Stimulated activated CD4-positive, alpha-beta T cell treated with anti-CD3 and anti-CD28 coated beads, Interleukin-1b, Interleukin-23, amount 100 ng/mL, for 1 hour (primary cell): ENCODE measurements at places on chromosomes 1 and 21.

- DNase-seq, result no peak
These were observed 56.4 kb downstream of the HLCS start for GRCh38 chr21:36909901-36910561.

GRCh38 chr1:24426744-24427544, 11.3 kb downstream of the NIPAL3 start:
- no peak for DNase-seq

DNA sequence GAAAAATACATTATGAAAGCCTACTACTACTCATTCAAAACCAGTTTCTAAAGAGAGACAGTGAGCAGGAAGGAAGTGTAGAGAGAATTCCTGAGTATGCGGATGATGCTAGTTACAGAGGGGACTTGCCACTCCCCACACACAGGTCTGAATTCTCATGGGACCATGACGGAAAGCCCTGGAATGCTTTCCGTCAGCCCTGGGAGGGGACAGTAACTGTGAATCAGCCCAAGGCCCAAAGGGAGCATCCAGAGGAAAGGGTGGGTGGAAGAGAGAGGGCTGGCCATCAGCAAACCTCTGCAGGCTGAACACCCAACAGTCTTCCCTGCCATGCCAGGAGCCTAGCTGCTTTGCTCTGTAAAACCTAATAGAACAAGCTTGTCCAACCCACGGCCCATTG, 36.4 kb downstream of the RCSD1 start:
- DNase-seq, result no peak

DNA sequence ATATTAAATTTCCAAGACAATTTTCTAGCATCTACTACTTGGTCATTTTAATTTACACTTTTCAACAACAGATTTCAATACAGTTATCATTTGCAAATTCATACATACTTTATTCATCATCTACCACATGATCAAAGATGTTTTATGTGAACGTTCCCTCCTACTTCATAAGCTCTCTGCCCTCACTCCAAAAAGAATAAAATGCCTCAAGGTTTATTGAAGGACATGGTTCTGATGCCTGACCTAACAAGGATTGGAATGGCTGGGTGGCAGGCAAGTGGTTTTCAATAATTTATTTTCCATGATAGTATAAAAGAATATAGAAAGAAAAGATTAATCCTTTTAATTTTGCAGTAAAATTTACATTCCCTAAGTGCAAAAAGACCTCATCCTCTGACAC, 5.4 kb downstream of the CDKN2C start:
- no peak for DNase-seq

DNA sequence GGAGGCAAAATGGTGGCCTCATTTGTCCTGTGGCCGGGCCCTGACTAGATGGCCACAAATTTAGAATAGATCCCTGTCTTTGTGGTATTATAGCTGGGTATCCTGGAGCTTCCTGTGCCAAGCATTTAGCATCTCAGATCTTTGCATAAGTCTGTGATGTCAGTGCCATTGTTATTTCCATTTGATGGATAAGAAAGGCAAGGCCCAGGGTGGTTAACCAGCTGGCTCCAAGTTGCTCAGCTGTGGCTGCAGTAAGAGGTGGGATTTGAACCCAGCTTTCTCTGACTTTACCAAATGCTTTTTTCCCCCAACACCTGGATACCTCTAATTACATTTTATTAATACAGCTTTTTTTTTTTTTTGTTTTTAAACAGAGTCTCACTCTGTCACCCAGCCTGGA, 11.7 kb upstream of the TNFRSF8 start:
- no peak for DNase-seq

GRCh38 chr1:114108751-114109255, 44.9 kb downstream of the SYT6 start:
- DNase-seq, result no peak

- no peak for DNase-seq
These were observed 28.4 kb upstream of the CD84 start for GRCh38 chr1:160607672-160608032.

- DNase-seq, result no peak
These were observed 60.0 kb upstream of the ROR1 start for GRCh38 chr1:63713627-63714481.

GRCh38 chr21:24411429-24411828, 1195.9 kb downstream of the MRPL39 start:
- DNase-seq, result no peak

DNA sequence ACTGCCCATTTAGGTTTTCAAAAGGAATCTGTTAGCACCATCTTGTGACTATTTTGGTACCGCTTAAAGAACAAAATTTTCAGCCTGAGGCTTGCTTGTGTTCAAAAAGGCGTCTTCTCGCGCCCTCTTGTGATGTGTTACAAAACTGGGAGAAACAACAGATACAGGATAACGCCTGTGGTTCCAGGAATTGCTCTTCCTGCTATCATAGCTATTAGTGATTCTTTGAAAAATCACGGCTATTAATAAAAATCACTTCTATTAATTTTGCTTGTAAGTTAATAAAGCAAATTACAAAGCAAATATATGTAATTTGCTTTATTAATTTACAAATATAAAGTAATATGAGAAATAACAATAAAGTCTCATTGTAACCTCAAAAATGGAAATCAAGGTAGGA, 82.2 kb upstream of the ABCD3 start:
- DNase-seq, result no peak

GRCh38 chr1:25707280-25708016, 90.9 kb downstream of the MAN1C1 start:
- DNase-seq, result no peak

DNA sequence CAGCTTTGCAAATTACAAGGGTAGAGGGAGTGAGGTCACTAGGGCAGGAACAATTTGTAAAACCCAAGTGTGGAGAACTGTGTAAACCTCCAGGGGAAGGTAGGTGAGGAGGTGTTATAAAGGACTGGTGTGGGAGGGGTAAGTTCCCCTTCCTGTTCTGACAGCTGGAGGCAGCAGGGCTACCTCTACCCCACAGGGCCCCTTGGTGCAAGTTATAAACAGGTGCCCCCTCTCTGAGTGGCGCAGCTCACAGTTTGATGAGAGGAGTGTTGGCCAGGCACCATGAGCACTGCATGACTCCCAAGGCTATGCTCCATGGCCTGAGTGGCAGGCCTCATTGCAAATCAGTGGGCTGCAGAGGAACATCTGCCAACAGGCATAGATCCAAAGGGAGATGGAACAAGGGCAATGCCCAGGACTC, 41.0 kb downstream of the MFSD2A start:
- DNase-seq, result no peak

- no peak for DNase-seq
These were observed 46.8 kb downstream of the PTPRU start for GRCh38 chr1:29282924-29283803.

DNA sequence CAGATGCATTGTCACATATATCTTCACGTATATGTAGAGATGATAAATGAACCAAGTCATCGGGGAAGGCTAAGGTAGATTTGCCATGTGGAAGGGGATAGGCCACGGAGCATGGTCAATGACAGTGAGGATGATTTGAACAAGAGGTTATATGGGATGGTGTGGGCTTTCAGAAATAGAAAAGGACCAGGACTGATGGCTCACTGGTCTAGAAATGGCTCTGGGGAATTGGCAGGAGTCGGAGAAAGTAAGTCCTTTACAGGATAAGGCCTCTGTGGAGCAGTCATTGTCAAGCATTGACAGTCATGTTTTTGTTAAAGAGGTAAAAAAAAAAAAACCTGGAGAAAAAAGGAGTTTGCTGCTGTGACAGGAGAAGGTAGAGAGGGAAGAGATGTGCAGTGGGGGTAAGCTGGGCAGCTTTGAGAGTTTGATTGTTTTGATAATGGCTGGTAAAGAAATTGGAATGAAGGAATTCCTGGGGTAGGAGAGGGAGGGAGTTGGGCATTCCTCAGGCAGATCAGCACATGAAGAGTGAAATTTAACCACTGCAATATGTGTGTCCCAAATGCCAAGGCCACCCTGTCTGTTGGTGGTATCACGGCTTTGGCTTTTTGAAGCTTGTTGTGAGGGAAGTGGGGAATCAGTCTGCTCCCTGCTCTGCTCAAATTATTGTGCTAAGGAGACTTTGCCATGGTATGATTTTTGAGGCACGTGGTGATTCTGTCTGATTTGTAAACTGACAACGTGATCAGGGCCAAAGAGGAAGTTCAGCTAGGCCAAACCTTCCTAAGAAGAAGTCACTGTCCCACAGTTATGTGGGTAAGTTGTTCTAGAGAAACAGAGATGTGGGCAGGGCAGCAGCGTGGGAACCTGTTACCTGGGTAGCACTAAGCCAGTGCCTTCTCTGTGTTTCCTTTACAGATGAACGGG, 26.0 kb downstream of the MACF1 start:
- DNase-seq, result no peak

GRCh38 chr1:59212706-59213105, 84.2 kb upstream of the FGGY start:
- no peak for DNase-seq

DNA sequence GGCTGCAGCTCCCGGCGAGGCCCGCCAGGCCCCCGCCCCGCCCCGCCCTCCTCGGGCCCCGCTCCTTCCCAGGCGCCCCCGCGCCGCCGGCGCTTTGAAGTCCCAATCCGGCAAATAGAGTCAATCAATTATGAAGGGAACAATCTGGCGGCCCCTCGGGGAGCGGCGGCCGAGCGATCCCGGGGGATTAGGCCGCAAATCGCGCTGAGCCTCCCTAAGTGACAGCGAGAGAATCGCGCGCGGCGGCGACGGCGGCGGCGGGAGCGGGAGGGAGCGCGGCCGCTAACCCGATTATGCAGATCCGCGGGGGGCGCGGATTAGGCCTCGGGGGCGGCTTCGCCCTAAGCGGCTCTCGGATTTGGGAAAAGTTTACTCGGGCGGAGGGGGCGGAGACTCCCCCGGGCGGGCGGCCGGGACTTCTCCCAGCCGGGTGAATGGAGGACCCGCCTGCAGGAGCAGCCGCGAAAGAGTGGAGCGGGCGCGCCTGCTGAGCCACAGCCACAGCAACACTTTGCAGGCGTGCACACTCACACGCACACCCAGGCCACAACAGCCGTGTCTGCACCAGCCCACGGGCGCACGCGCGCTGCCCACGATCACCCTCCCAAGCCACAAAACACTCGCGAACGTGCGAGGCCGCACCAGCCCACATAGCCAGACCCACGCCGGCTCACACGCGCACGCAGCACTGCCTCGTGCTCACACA, 23.0 kb upstream of the DMBX1 start:
- DNase-seq, result no peak

DNA sequence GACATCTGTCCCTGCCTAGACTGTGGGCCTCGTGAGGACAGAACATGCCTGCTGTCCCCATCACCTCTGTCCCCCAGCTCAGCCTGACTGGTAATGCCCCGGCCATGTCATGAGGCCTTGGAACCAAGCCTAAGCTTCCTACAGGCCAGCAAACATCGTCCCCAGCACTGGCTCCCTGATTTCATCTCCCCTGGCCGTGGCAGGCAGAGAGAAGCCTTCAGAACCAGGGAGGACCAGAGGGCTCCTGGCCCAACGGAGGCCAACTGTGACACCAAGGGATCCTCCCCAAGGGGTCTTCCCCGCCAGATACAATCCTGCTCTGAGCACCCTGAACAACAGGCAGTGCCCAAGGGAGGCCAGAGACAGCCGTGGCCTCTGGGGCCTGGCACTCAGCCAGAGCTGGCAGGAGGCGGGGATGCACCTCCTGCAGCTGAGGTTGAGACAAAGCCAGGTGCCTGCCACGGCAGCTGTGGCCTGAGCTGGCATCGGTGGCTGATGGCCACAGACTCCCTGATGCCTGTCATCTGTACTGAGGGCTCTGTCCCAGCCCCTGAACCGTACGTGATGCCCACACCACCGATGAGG, 9.9 kb upstream of the NPHP4 start:
- no peak for DNase-seq

DNA sequence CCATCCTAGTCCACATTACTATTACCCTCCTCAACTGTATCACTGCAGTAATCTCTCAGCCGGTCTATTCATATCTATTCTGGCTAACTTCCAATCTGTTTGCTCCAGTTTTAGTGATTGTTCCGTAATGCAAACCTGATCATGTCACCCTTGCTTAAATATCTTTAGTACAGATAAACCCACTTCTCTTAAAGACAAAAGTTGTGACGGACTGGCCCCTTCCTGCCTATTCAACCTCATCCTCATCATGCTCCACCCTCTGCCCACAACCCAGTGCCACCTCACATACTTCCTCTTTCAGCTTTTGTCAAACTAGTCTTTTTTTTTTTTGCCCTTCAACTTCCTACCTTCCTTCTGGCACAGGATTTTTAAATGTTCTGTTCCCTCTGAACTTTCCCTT, 2.8 kb upstream of the C1orf162 start:
- peak; percentile 31 for DNase-seq

- peak; percentile 78 for DNase-seq
These were observed 39.4 kb downstream of the ABCG1 start for GRCh38 chr21:42258150-42258884.

GRCh38 chr1:35683012-35683411, 35.7 kb downstream of the C1orf216 start:
- no peak for DNase-seq

DNA sequence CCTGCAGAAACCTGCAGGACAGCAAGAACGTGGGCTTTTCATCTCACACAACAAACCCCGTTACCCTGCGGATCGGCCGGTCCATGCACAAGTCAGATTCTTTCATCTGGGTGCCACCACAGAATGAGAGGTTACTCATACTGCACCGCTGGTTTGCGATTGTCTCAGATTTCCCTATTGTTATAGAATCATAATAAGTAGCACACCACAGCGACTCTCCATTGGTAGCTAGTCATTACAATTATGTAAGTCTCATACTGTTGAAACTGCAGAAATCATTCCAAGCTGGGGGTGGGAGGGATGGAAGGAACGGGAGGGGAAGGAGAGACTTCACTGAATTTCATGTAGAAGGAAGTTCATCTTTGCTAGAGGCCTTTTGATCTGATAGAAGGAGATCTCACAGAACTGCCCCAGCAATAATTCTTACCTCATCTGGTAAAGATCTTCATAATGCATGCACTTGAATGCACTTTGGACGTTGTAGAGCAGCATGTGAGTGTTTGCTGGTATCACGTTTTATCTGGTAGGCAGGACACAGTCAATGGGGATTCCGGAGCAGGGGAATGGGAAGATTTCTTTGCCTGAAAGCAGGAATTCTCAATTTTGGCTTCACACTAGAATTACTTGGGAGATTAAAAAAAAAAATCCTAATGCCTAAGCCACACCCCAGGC, 221.1 kb downstream of the KIF26B start:
- no peak for DNase-seq
